Esophagus squamous epithelium (tissue), 5 donors: ENCODE measurements at places on chromosomes 11 and 22. TPM values are rescaled to one million over a fixed set of nuclear protein-coding genes. Genes with fewer than 3 reads are reported as not detected.

DNA sequence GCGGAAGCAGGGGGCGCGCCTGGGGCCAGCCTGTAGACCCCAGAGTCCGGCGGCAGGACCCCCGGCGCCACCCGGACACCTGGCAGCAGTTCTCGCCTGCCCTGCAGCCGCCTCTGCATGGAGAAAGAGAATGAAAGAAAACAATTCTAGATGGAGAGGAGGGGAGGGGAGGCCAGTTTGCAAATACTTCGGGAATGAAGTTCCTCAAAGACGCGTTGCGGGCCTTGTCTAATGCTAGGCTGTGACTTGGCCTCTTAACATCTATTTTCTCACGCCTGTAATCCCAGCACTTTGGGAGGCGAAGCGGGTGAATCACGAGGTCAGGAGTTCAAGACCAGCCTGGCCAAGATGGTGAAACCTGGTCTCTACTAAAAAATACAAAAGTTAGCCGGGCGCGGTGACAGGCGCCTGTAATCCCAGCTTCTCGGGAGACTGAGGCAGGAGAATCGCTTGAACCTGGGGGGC is 2.1 kb upstream of the BARX2 start:
- peak overlapping the region; percentile 60 for H3K27ac ChIP-seq
- no peaks in the 10 kb centered on the region for H3K36me3 ChIP-seq
- H3K4me1 ChIP-seq, result peaks cover 18% of the 10 kb centered on the region
- H3K4me3 ChIP-seq, result peak overlapping the region; percentile 61

GRCh38 chr11:26127336-26127735 is 204.6 kb upstream of the ANO3 start:
- no peak for DNase-seq
- no peak overlapping the region for H3K4me3 ChIP-seq
- no peaks in the 10 kb centered on the region for H3K4me1 ChIP-seq
- H3K36me3 ChIP-seq, result no peaks in the 10 kb centered on the region

GRCh38 chr11:132006884-132007580 is 636.6 kb downstream of the NTM start:
- DNase-seq, result no peak
- H3K27me3 ChIP-seq, result no peaks in the 10 kb centered on the region
- no peak overlapping the region for H3K4me3 ChIP-seq
- no peaks in the 10 kb centered on the region for H3K4me1 ChIP-seq
- no peaks in the 10 kb centered on the region for H3K36me3 ChIP-seq

GRCh38 chr22:46763051-46763705 is 728 bp downstream of the TBC1D22A start:
- H3K36me3 ChIP-seq, result no peaks in the 10 kb centered on the region
- DNase-seq, result no peak
- H3K4me3 ChIP-seq, result peak overlapping the region; percentile 96
- peak overlapping the region; percentile 95 for H3K27ac ChIP-seq
- no peaks in the 10 kb centered on the region for H3K27me3 ChIP-seq
- peaks cover 70% of the 10 kb centered on the region for H3K4me1 ChIP-seq

RAPSN gene
- not detected for total RNA-seq

KRTAP5-8 gene
- total RNA-seq, result not detected
